ENCODE measurements at places on chromosomes 3 and 15.

- DNase-seq = no peak
Observed at GRCh38 chr3:53328746-53329145, 18.6 kb downstream of the DCP1A start.

DNA sequence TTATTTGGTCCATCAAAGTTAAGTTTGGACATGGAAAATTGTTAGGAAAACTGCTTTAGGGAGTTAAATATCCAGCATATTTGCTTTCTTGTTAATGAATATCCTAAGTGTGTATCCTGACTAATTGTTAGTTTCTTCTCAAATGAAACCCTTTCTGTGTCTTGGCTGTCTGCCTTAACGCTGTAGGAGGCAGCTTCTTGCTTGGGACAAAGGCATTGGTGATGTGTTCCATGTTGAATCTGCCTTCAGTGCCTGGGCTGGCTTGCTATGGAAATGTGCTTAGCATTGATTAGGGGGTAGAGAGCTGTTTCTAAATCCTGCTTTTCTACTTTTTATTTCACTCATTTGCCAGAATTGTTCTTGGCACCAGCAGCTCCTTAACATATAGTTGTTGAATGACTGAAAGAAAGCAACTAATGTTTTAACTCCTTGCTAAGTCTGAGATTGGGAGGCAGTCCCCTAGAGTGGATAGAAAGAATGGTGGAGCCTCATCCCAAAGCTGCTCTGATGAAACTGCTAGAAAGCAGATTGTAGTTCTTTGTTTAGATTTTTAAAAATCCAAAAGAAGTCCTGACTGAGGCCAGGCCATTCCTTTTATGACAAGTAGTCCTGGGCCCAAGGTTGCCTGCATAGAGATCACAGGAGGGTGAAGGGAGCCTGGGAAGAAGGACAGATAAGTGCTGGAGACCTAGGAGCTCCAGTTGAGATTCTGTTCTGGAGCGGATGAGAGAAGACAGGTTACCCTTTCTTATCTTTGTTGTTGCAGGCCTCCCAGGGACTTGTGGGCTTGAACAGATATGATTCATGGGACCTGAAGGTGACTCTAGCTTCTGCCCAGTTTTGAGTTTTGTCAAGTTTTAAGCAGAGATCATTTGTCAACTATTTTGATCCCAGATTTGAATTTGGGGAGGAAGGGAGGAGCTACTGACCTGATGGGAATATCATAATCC is 39.3 kb downstream of the OXNAD1 start:
- DNase-seq = no peak

DNA sequence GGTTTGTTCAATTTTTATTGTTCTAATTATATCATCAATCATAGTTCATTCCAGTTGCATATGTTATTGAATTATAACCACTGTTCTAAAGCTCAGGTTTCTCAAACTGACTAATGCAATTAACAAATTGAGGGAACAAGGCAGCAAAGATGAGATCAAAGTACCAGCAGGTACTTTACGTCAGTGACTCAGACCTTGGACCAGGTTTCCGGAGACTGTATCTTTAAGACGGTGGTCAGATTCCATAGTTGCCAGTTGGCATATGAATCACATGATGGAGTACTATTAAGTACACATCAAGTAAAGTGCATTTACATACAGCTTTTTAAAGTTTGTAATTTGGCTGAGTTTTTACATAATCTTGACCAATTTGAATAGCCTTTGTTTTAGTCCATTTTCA is 583.6 kb upstream of the ROBO2 start:
- no peak for DNase-seq

- no peak for DNase-seq
Observed at GRCh38 chr15:49036650-49037545, 9.3 kb downstream of the SECISBP2L start.

DNA sequence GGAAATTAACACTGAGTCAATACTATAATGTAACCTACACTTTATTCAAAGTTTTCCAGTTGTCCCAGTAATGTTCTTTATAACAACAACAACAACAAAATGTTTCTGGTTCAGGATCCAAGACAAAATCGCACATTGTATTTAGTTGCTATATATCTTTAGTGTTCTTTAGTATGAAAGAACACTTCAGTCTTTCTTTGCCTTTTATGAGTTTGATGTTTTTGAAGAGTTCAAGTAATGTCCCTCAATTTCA is 7.6 kb upstream of the GRAMD1C start:
- DNase-seq = no peak

- no peak for DNase-seq
Observed at GRCh38 chr15:98671060-98672008, 23.0 kb downstream of the IGF1R start.

DNA sequence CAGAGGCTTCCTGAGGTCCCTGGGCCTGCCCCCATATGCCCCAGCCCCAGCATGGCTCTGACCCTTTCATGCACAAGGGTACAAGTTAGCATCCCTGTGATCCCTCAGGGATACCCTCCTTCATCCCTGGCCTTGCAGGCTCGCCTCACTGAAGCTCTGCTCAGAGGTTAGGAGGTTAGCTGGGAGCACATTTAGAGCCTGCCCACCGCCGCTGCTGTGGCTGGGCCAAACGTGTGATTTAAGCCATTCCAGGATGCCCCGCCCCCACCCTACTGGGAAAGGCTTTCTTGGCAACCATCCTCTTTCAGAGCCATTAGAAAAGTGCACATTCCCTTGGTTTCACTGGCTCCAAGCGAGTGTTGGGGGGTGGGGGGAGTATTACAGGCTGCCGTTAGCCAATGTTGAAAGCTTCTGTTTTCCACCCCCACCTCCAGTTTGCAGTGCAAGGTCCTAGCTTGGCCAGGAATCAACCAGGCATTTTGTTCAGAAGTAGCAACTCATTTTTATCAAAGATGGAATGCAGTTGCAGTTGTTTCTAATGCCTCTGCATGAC is 6.3 kb upstream of the HES1 start:
- no peak for DNase-seq

GRCh38 chr3:122619040-122619439 is 41.6 kb downstream of the PARP15 start:
- DNase-seq = no peak

- DNase-seq = no peak
Observed at GRCh38 chr3:185629554-185630181, 43.6 kb downstream of the SENP2 start.

- DNase-seq = no peak
Observed at GRCh38 chr3:133401374-133402135, 1.7 kb downstream of the BFSP2 start.

DNA sequence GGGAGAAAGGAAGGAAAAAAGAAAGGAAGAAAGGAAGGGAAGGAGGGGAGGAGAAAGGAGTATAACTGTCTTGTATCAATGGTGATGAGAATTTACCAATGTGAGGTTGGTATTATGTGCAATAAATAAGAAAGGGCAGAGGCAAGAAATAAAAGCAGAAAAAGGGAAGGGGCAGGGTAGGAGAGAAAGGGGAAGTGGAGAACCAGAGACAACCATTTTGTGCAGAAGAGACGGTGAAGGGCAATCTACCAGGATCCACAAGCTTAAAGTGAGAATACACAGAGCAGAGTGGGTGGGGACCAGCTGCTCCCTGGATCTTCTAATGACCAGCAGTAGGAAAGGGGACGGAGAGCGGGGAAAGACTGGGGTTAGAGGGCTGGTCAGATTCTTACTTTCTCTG is 106.9 kb upstream of the SLCO2A1 start:
- DNase-seq = no peak

GRCh38 chr3:51941463-51941797 is 274 bp downstream of the RRP9 start:
- no peak for DNase-seq

- DNase-seq = no peak
Observed at GRCh38 chr15:63491116-63491827, 13.1 kb upstream of the USP3 start.

DNA sequence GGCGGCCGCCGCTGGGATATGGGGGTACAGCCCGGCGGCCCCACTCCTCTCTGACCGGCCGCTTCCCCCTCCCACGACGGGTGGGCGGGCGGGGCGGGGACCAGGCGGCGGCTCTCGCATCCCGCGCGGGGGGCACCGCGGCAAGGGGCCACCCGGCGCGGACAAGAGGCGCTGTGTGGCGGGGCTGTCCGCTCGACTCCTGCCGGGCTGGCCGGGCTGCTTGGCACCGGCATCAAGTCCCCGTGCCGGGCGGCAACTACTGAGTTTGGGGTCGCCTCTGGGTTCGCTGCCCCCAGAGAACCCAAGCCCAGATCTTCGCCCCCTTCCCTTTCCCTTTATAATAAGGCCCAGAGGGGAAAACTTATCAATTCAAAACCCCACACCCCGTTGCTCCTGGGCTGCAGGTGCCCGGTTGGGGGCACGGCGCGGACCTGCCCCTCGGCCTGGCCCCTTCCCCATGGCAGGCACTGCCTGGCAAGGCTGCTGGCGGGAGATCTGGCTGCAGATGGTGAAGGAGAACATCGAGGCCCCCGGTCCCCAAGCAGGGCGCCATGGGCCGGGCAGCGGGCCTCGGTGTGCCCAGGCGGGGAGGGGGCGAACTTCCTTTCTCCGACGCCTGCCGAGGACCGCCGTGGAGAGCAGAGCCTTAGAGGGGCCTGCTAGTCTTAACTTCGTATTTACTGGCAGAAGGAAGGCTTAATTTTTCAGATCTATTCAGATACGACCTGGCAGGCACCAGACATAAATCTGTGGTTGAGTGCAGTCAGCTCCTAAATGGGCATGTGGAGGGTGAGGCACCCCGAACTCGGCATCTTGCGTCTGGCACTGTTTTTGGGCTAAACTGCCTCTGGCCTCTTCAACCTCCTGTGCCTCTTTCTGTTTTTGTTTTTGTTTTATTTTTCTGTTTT is 911 bp downstream of the APBA2 start:
- no peak for DNase-seq

DNA sequence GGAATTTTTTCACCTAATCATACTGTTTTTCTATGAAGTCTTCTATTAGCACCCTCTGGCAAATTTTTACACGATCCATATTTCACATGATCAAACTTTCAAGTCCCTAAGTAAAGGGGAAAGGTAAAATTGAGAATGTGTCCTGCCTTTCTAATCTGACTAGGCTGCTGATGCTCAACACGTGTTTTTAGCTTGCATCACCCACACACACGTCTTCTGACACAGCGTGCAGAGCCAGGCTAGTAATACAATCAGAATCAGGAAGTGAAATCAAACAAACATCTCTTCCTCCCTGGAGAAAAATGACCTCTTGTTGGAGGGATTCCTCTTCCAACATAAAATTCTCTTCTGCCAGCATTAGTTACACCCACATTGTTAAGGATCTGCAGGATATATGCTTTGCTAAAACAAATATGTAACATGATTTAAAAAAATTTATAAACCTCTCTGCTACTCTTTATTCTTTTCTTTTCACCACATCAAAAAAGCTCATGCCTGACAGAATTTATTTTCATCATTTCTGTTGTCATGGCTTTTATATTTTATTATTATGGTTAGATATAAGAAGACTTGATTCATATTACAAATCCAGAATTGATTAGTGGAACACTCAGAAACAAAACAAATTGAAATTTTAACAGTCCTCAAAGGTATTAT is 122.4 kb downstream of the RAP2B start:
- DNase-seq = no peak

GRCh38 chr3:85821130-85821756 is 862.5 kb downstream of the CADM2 start:
- no peak for DNase-seq

DNA sequence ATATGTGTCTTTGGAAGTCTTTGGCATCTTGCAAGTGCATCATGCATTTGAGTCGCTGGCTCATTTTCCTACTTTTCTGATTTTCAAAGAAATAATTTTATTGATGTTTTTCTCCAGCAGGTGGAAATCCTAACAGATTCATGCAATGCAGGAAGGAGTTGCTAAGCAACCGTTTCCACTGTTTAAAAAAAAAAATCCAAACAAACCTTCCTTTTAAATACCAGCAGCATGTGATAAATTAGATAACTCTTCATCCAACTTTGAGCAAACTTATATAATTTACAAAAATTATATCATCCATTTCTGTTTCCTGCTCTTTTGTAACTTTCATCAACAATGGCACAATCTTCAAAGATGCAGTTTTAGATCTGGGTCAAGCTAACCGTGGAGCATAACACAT is 364.1 kb downstream of the MFSD1 start:
- DNase-seq = no peak

DNA sequence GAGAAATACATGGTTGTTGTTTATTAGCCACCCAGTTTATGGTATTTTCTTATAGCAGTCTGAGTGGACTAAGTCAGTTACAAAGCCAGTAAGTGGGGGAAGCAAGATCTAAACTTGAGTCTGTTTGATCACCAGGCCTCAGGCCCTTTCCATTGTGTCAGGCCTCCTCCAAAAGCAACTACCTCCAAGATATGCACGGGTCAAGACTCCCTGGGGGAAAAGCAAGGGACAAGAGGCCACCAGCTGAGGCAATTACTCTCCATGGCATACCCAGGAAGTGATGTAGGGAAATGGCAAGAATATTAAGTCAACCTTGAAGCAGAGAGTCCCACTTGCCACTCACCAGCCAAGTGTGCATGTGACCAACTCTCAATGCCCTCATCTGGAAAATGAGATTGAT is 28.6 kb upstream of the SRGAP3 start:
- DNase-seq = no peak

GRCh38 chr3:160225176-160226025 is at the start of gene C3orf80:
C3orf80 (plus strand) TSS chr3:160225422; CDS start chr3:160225636, 214 bp downstream.
- peak; percentile 52 for DNase-seq

GRCh38 chr3:73520931-73521461 is 103.7 kb downstream of the PDZRN3 start:
- no peak for DNase-seq
